H1 (cell line): ENCODE measurements at places on chromosomes 6 and 20. TPM values are rescaled to one million over a fixed set of nuclear protein-coding genes. Genes with fewer than 3 reads are reported as not detected.
A peak's percentile ranks its signal among the peaks of the same experiment; 100 is the strongest.

DNA sequence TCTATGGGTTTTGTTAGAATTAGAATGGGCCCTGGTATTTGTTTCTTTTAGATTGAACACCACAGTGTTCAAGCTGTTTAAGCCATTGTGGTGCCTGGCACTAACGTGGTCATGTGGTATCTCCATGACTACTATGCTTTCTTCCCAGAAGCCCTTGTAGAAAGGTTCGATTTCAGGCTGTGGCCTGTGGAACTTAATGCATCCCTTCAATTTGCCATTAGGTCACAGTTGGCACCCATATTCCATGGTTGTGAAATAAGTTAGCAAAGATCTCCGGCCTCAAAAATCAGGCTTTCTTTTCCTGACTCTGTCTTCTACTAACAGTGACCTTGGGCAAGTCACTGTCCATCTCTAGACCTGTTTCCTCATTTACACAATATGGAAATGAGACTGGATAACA, 31.3 kb upstream of the AAR2 start:
- H3K36me3 ChIP-seq = no peaks in the 10 kb centered on the region
- no peak overlapping the region for H3K4me3 ChIP-seq
- no peaks in the 10 kb centered on the region for H3K27me3 ChIP-seq
- H3K27ac ChIP-seq = no peak overlapping the region
- H3K4me1 ChIP-seq = no peaks in the 10 kb centered on the region
- DNase-seq = no peak

GRCh38 chr6:75109765-75110164, 96.1 kb downstream of the COL12A1 start:
- no peak overlapping the region for H3K4me3 ChIP-seq
- H3K36me3 ChIP-seq = no peaks in the 10 kb centered on the region
- DNase-seq = no peak
- no peaks in the 10 kb centered on the region for H3K27me3 ChIP-seq
- H3K27ac ChIP-seq = no peak overlapping the region

GRCh38 chr20:47799116-47799715, 13.9 kb upstream of the SULF2 start:
- H3K4me1 ChIP-seq = no peaks in the 10 kb centered on the region
- no peaks in the 10 kb centered on the region for H3K27me3 ChIP-seq
- H3K27ac ChIP-seq = no peak overlapping the region
- H3K36me3 ChIP-seq = no peaks in the 10 kb centered on the region

GRCh38 chr6:154356690-154357089, at the start of gene IPCEF1:
IPCEF1 (minus strand) TSS chr6:154356803; CDS start chr6:154265947, 90,856 bp downstream.
- H3K4me1 ChIP-seq = no peaks in the 10 kb centered on the region
- no peak for DNase-seq
- no peaks in the 10 kb centered on the region for H3K27me3 ChIP-seq
- no peak within 1 kb of the TSS for H3K27ac ChIP-seq

- H3K4me1 ChIP-seq = no peaks in the 10 kb centered on the region; the same call in 1 of the 2 replicates
- H3K27me3 ChIP-seq = no peaks in the 10 kb centered on the region
- H3K4me3 ChIP-seq = no peak overlapping the region
Observed at GRCh38 chr6:34358389-34358905, 34.0 kb downstream of the NUDT3 start.

- DNase-seq = no peak
- no peak overlapping the region for H3K27ac ChIP-seq
- no peaks in the 10 kb centered on the region; the same call in 1 of the 2 replicates for H3K36me3 ChIP-seq
- H3K4me3 ChIP-seq = no peak overlapping the region
Observed at GRCh38 chr6:22102671-22103070, 194.2 kb downstream of the PRL start.

DNA sequence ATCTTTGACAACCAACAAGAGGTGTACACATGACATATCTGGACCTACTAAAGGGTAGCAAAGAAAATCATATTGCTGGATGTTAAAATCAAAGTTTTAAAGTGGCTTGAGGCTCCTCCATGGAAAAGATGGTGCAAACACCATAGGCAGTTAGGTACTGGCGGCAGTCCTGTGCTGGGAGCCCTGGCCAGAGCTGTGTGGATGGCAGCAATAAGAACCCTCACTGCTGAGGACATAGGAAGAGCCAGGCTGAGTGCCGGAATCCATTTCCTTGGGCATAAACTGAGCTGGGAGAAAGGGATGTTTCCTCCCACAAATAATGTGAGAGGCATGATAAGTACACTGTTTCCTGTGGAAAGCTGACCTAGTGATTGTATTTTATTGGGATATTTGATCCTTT, 89.9 kb downstream of the ARID1B start:
- no peak overlapping the region for H3K27ac ChIP-seq
- no peak for DNase-seq
- H3K27me3 ChIP-seq = no peaks in the 10 kb centered on the region
- H3K4me3 ChIP-seq = no peak overlapping the region
- peaks cover 15% of the 10 kb centered on the region for H3K4me1 ChIP-seq

DNA sequence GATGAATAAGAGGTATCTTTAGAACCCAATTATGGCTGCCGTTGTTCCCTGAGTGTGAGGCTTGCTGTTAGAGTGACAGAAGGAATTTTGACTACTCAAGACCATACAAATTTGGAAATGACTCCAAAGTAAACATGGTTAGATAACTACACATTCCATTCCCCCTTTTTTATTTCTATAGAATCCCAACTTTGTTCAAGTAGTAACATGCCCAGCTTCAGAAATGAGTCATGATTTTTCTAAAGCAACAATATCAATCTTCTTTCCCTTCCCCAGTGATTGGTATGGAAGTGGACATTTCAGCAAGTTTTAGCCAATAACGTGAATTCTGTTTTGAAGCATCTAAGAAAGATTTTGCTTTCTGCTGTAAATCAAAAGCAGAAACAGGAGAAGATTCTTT, 37.8 kb downstream of the HCRTR2 start:
- H3K4me3 ChIP-seq = no peak overlapping the region
- H3K27ac ChIP-seq = no peak overlapping the region
- H3K27me3 ChIP-seq = no peaks in the 10 kb centered on the region

- H3K4me1 ChIP-seq = no peaks in the 10 kb centered on the region
- no peaks in the 10 kb centered on the region for H3K27me3 ChIP-seq
- no peak for DNase-seq
- no peak overlapping the region for H3K4me3 ChIP-seq
Observed at GRCh38 chr6:169543704-169544103, 158.1 kb downstream of the WDR27 start.

DNA sequence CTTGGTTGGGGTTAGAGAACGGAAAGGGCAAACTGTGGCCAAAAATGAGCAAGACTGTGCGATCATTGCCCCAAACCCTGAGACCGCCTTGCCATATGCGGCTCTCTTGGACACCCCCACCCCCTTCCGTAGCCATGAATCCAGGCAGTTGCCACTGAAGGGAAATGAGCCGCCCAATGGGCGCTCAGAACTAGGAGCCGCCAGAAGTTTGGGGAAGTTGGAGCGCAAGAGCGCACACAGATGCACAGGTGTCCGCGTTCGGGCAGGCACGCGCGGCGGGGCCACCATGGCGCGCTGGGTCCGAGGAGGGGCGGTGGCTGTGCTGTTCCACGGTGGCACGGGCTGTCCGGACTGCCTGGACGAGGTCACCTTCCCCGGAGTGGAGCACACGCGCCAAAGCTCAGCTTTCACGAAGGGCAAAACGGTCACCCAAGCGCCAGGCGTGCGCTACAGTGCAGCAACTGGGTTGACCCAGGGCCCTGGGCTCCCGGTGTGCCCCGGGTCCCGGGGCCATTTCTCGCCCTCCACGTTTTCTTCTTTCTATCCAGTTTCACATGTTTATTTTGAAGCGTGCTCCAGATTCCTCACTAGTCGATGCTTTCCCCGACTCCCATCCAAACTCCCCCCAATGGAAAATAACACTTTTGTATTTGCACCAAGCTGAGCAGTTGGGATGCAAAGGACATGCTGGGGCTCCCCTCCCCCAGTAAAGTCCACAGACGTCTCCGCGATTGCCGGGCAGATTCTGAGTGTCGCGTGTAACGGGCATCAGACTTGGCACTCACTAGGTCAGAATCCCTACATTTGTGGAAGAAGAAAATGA, 906 bp upstream of the PDE10A start:
- peaks cover 2% of the 10 kb centered on the region; the same call in 1 of the 2 replicates for H3K36me3 ChIP-seq
- H3K4me1 ChIP-seq = peaks cover 26% of the 10 kb centered on the region
- H3K27ac ChIP-seq = no peak overlapping the region
- peak overlapping the region; percentile 37 for H3K4me3 ChIP-seq
- peaks cover 69% of the 10 kb centered on the region for H3K27me3 ChIP-seq
- no peak for DNase-seq

GRCh38 chr6:14035071-14035847, 82.3 kb upstream of the CD83 start:
- H3K4me1 ChIP-seq = peaks cover 3% of the 10 kb centered on the region; the same call in 1 of the 2 replicates
- no peaks in the 10 kb centered on the region for H3K36me3 ChIP-seq
- DNase-seq = no peak
- no peak overlapping the region for H3K27ac ChIP-seq
- H3K4me3 ChIP-seq = no peak overlapping the region

DNA sequence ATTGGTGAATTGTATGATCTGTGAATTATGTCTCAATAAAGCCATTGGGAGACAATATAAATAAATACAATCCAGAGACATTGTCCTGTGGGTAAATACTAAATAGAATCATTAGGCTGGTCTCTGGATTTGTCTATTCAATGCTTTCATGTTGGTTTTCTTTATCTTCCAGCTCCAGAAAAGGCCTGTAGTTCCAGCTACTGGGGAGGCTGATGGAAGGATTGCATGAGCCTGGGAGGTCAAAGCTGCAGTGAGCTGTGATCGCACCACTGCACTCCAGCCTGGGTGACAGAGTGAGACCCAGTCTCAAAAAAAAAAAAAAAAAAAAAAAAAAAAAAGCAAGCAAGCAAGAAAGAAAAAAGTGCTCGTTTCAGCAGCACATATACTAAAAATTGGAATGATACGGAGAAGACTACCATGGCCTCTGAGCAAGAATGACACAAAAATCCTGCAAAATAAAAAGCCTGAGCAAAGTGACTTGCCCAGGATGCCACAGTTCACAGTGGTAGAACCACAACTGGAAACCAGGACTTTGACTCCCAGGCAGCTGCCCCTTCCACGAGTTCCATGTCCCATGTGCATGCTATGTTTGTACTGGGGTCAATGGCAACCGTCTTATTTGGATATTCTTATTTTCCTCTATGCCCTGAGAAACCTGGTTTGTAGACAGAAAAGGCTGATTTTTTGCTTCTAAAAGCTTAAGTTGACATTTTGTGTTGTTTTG, 33.6 kb upstream of the GMPR start:
- no peaks in the 10 kb centered on the region for H3K27me3 ChIP-seq
- DNase-seq = no peak
- no peak overlapping the region for H3K27ac ChIP-seq
- no peaks in the 10 kb centered on the region for H3K36me3 ChIP-seq

- H3K4me1 ChIP-seq = no peaks in the 10 kb centered on the region
- no peak overlapping the region for H3K4me3 ChIP-seq
- no peak overlapping the region for H3K27ac ChIP-seq
- H3K36me3 ChIP-seq = no peaks in the 10 kb centered on the region
- DNase-seq = no peak
- H3K27me3 ChIP-seq = no peaks in the 10 kb centered on the region
Observed at GRCh38 chr6:39452306-39453145, 130.0 kb upstream of the KCNK16 start.

The NFS1 gene
- 25.1 and 26.1 TPM in 2 replicates for total RNA-seq

The CDSN gene
- total RNA-seq = not detected in 2 replicates

The KLC4 gene
- total RNA-seq = 27.7 and 28.5 TPM in 2 replicates

The RRAGD gene
- 29.7 and 30.8 TPM in 2 replicates for total RNA-seq

The RAET1L gene
- not detected in 2 replicates for total RNA-seq

The WFDC5 gene
- total RNA-seq = not detected in 2 replicates

The OPRL1 gene
- total RNA-seq = 0.52 and 0.63 TPM in 2 replicates

The UNC5CL gene
- total RNA-seq = 1.3 and 1.4 TPM in 2 replicates
